ENCODE measurements at places on chromosomes 4 and X. TPM values are rescaled to one million over a fixed set of nuclear protein-coding genes. Genes with fewer than 3 reads are reported as not detected.

Gene CCSER1
- total RNA-seq, result 19.9 TPM

- DNase-seq, result peak; percentile 48
Observed at GRCh38 chr4:151865312-151865711, 104.5 kb upstream of the GATB start.

Gene SSX4B
- not detected for total RNA-seq

Gene CRMP1
- total RNA-seq, result 7.3 TPM

Gene LUZP4
- not detected for total RNA-seq

DNA sequence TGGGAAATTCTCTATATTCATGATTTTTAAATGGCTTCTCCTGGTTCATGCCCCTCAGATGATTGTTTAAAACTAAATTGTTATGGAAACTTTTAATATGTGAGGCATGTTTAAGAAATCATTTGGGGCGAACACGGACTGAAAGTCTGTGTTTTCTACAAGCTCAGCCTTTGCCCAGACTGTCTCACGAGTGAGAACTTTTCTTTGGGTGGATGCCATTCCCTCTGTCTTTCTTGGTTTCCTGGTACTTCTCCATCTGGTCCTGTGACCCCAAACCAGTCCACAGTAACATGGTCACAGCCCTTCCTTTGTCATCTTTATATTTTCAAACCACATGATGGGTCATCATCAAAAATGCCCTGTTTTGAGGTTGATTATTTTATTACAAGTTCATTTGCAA, 186.6 kb upstream of the GNPDA2 start:
- DNase-seq, result no peak

DNA sequence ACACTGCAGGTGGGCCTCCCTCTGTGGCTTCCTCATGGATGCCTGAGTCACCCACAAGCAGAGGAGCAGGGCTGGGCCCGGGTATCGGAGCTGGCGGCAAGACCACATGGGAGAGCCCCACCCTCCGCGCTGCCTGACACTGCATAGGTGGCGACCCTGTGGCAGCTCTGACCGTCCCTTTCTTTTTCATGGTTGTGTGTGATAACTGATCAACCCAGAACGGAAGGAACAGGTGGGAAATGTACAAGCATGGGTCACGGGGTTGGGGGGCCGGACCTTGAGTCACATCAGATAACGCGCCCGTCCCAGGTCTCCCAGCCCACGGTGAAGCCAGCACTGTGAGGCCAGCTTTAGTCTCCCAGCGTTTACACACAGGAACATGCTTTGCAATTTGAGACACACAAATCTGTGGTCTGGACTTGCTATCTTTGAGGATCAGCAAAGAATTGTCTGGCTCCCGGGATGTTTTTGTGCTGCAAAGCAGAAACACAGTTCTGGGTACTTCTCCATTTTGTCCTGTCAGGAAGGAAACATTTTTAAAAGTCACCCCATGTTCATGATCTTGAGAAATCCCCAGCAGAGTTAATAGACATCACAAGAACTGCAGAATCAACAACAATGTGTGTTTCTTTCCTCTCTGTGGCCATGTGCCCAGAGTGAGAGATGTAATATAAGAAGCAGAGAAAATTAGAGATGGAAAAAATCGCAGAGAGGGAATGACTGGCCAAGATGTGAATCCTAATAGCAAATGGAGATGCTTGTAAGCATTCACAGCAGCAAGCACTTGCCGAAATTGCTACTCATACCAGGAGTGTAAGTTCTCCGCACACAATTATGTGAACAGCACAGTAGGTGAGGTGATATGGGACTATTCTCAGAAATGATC, 70.1 kb upstream of the CBR4 start:
- peak; percentile 95 for DNase-seq

DNA sequence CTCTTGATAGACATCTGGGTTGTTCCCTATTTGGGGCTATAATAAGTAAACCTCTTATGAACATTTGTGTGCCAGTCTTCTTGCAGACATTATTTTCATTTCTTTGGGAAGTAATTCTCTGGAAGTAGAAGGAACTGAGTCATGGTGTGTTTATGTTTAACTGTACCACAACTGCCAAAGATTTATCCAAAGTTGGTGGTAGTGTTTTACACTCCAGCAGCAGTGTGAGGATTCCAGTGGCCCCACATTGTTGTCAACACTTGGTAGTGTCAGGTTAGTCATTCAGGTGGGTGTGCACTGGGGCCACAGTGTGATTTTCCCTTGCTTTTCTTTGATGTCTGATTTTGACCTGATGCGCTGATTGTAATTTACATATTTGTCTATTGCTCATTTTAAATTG, 5.0 kb upstream of the UVSSA start:
- no peak for DNase-seq

DNA sequence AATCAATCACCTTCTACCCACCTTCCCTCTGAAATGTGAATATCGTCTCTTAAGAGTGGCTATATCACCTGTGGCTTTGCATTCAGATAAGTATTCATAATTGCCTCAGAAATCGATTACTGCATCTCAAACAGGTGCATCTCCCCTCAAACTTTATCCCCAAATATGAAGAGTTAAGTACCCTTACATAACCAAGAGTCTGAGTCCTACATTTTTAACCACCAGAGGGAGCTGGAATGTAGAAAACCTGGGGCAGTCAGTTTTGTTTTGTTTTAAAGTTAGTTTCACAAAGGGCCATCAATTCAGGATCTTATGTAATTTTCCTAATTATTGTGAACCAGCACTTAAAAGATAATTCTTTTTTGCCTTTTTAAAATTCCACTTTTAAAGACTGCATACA, 5.7 kb downstream of the TCEANC start:
- DNase-seq, result peak; percentile 76

Gene OPN1LW
- not detected for total RNA-seq

Gene ARSJ
- total RNA-seq, result 9.5 TPM

Gene TKTL1
- 1.6 TPM for total RNA-seq

DNA sequence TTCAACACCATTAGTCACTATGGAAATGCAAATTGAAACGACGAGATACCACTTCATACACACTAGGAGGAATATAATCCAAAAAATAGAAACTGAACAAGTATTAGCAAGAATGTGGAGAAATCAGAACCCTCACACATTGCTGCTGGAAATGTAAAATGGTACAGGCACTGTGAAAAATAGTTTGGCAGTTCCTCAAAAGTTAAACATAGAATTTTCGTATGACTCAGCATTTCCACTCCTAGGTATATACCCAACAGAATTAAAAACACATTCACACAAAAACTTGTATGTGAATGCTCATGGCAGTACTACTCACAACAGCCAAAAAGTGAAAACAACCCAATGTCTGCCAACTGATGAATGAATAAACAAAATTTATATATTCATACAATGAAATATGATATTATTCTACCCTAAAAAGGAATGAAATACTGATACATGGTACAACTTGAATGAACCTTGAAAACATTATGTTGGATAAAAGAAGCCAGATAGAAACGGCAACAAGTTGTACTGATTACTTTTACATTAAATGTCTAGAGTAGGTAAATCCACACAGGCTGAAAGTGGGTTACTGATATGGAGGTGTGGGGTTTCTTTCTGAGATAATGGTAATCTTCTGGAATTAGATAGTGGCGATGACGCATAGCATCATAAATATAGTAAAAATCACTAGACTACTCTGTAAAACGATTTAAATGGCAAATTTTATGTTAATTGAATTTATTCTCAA, 22.3 kb downstream of the TEC start:
- DNase-seq, result no peak

GRCh38 chrX:153851981-153852380, 21.6 kb upstream of the PDZD4 start:
- DNase-seq, result no peak

GRCh38 chr4:55458164-55458563, 62.4 kb downstream of the TMEM165 start:
- no peak for DNase-seq

Gene NHSL2
- total RNA-seq, result 10.2 TPM

DNA sequence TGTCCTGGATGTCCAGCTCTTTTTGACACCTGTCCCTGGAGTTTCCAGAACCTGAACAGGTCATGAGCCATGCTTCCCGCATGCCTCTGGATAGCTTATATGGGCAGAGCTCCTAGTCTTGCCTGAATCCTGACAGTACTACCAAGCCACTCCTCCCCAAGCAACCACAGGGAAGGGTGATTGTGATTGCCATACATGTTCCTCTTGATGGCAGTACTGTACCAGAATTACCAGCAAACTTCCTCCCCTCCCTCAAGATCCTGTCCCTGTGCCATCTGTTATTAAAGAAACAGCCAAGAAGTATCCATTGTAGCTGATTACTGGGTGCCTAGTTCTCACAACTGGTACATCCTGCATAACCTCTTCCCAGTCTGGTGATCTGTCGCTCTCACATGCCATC, 264.3 kb upstream of the AGTR2 start:
- no peak for DNase-seq

GRCh38 chr4:136088211-136088867, 1444.0 kb downstream of the PCDH18 start:
- no peak for DNase-seq

All from tongue (tissue), 3 donors.